SK-N-DZ (cell line): ENCODE measurements at places on chromosomes 3 and 15.
A peak's percentile ranks its signal among the peaks of the same experiment; 100 is the strongest.

GRCh38 chr3:29050155-29050554 is 230.7 kb upstream of the RBMS3 start:
- DNase-seq, result no peak

DNA sequence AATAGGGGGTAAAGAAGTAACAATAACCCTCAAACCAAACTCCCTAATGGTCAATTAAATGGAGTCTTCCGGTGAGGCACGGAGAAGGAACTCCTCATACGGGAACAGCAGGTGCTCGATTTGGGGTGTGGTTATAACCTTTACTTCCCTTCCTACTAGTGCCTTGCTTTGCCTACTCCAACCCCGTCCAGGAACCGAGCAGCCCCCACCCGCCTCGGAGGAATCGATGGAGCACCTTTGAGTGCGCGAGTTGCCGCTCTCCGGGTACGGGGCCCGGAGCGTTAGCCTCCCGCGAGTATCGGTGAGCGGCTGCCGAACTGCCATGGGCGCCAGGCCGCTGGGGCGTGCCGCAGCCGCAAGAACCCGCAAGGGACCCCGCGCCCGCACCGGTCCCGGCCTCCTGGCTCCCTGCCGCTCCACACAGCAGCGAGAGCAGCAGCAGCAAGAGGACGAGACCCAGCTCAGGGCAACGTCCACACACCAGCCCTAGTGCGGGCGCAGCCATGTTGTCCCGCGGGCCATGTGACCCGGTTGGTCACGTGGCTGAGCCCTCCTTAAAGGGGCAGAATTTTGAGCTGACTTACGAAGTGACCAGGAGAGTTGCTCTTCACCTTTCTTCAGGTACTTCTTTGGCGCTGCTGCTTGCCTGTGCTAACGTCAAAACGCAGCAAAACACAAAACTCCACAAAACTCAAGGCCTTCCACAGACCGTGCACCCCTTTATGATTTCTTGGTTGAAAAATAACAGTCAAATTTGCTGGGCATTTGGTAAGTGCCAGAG is at the start of gene SUMF1:
SUMF1 (minus strand) TSS at position 529 of the 781 bp plus-strand sequence; CDS start at position 505, 24 bp downstream.
- peak; percentile 88 for DNase-seq

DNA sequence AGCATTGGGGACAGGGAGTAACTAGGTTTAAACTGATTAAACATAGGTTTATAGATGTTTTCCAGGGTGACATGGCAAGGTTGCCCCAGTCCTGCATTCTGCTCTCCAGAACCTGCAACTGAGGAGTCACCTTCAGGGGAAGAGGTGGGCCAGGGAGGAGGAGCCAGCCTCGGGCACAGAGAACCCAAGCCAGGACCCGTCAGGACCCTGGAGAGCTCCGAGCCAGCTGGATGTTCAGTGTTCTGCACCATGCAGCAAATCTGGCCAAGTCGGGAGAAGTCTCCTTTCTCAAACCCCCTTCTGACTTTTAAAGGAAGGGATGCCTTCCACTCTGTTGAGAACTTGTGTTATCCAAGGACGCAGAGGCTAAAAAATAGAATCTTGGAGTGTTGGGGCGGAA is 62.1 kb upstream of the SLC6A11 start:
- DNase-seq, result no peak

DNA sequence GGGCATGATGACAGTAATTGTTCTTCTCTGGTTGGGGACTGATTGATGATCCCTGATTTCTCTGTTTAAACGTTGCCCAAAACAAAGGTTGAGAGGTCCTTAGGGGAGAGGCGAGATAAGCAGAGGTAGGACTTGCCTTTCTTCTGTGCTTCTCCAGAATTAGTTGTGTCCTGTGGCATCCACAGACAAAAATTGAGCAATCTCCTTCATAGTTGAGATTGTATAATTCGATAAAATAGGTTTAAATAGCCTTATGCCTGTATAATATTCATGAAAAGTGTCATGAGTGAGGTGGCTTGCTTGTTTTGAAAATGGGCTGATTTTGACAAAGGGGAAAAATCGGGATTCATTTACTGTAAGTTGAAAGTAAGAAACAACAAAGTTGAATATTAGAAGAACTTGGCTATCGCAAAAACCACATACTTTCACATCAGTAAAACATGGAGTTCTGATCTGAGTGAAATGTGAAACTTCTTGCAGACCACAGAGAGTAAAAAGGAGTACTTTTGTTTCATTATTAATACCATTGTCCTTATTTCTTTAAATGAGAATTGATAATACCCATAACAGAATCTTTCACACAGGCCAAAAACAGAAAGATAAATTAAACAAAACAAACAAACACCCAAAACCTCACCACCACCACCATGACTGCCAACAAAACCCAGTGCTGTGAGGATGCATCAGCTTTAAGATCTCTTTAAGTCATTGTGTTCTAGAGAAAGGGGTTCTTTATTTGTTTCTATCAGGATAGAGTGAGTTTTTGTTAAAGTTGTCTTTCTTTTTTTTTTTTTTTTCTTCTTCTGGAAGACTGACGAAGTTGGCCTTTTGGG is 155.7 kb downstream of the LPP start:
- no peak for DNase-seq

DNA sequence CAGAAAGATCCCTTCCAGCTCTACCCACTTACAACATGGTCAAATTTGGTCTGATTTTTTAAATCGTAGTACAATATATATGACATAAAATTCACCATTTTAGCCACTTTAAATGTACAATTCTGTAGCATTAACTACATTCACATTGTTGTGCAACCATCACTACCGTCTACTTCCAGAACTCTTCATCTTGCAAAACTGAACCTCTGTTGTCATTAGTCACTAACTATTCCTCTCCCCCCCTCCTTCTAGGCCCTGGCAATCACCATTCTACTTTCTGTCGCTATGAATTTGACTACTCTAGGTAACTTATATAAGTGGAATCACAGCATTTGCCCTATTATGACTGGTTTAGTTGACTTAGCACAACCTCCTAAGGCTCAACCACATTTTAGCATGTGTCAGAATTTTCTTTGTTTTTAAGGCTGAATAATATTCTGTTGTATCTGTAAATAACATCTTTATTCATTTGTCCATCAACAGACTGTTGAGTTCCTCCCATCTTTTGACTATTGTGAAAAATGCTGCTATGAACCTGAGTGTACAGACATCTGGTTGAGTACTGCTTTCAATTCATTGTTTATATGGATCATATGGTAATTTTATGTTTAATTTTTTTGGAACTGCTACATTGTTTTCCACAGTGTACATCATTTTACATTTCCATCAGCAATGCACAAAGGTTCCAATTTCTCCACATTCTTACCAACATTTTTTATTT is 35.5 kb upstream of the CCR2 start:
- DNase-seq, result no peak

GRCh38 chr15:60585743-60586708 is 107.1 kb upstream of the ICE2 start:
- peak; percentile 64 for DNase-seq

- DNase-seq, result no peak
Measured at GRCh38 chr3:155420881-155421486, 127.5 kb upstream of the STRIT1 start.

DNA sequence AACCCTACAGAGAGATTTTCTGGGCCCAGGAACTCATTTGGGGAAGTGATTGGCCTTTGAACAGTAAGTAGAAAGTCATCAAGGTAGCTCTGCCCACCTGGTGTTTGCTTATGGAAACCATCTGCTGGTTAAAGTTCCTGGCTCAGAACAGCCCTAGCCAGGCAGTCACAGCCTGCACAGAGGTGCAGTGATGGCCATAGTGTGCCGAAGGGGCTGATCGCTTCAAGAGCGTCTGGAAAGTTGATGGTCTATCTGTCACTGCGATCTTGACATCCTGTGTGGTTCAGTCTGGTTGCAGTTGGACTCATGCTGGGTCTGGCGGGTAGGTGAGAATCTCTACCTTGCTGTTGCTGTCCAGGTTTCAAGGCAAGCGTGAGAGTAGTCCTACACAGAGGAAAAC is 151.6 kb downstream of the SLCO3A1 start:
- peak; percentile 78 for DNase-seq

DNA sequence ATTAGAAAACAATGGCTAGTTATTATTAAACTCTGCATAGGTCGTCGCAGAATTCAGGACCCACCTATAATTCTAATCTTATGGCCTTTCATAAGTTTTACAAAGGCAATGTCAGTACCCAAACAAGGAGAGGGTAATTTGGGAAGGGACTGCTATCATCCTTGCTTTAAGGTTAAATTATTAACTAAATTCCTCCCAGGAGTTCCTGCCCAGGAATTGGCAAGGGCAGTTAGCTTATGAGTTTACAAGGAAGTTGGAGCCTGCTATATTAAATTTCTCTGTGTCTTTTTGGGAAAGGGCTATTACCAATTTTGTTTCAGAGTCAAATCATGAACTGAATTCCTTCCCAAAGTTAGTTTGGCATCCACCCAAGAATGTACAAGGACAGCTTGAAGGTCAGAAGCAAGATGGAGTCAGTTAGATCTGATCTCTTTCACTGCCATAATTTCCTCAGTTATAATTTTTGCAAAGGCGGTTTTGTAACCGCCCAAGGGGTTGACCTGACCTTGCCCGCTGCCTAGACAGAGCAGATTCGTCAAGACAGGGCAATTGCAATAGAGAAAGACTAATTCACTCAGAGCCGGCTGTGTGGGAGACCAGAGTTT is 45.3 kb upstream of the LHFPL4 start:
- DNase-seq, result no peak

DNA sequence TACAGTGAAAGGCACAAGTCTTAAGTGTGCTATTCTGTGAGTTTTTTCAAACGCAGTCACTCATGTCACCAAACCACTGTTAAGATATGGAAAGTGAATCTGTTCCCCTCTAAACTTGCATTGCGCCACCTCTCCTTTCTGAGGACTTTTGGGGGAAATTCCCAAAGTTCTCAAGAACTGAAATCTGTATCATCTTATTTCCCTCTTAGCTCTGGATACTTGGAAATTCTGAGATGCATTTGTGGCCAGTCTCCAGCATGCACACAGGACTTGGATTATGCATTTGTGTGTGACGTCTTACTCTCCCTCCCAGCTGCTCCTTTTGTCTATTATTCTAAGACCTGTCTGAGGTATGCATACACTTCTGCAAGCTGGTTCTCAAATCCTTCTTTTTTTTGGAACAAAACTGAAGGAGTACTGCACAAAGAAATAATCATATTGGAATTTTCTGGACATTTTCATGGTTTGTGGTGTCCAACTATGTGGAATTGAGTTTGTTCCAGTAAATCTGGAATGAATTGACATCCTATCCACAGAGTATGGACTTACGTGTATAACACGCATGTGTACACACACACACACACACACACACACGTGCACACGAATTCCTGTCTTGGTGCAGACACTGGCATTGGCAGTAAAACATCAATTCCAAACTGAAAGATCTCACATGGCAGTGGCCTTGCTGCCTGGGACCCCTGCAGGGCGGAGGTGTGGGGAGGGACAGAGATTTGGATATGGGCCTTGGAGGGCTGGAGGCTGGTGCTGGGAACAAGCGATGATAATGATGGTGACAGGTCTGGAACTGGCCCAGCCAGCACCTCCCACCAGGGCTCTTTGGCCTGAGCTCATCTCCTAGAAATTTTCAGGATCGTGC is 8.2 kb upstream of the LCTL start:
- no peak for DNase-seq

GRCh38 chr3:120622870-120623726 is 27.0 kb downstream of the NDUFB4 start:
- peak; percentile 31 for DNase-seq

DNA sequence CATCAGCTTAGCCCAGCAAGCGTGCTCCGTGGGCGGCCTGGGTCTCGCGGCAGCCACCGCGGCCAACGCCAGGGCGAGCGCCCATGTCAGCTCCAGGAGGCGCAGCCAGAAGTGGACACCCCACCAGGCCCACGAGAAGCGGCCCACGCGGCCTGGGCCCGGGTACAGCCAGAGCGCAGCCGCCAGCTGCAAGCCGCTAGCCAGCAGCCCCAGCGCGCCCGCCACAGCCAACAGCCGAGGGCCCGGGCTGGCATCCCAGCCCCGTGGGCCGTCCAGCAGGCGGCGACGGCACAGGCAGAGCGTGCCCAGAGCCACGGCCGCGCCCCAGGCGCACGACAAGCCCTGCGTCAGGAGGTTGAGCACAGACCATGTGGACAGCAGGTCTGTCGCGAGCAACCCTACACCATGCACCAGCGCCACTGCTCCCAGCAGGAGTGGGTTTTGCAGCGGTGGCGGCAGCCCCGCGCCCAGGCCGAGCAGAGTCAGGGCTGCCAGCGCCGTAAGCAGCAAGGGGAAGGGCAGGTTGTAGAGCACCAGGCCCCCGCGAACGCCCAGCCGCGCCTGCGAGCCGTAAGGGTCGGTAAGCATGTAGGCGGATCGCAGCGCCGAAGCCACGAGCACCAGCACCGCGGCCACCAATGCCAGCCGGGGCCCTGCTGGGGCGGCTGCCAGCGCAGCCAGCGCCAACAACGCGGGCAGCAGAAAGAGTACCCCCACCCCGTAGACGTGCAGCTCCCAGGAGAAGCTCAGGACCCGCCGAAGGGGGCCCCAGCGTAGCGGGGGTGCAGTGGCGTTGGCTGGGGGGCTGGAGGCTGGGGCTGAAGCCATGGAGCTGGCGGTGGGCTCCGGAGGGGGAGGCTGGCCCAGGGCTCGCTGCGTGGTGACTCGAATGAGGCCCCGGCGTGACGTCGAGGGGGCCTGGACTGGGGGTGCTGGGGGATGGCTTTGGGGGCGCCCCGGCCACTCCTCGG is 4.9 kb downstream of the PRRT3 start:
- no peak for DNase-seq

DNA sequence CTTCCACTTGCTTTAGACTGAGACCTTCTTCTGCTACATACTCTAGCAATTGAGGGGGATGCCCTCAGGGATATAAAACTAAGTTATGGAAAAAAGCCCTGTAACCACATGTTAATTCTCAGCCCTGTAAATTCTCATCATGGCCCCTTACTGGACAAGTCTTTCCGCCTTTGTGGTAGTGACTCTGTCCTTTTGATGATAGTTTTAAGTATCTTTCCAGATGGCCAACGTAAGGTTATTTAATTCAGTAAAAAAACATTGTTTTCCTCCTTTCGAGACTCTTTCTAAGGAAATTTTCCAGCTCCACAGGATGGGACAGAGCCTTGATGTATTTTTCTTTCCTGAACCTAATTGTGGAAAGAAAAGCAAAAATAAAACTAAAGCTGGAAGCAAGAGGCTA is 25.3 kb upstream of the TM4SF4 start:
- no peak for DNase-seq

DNA sequence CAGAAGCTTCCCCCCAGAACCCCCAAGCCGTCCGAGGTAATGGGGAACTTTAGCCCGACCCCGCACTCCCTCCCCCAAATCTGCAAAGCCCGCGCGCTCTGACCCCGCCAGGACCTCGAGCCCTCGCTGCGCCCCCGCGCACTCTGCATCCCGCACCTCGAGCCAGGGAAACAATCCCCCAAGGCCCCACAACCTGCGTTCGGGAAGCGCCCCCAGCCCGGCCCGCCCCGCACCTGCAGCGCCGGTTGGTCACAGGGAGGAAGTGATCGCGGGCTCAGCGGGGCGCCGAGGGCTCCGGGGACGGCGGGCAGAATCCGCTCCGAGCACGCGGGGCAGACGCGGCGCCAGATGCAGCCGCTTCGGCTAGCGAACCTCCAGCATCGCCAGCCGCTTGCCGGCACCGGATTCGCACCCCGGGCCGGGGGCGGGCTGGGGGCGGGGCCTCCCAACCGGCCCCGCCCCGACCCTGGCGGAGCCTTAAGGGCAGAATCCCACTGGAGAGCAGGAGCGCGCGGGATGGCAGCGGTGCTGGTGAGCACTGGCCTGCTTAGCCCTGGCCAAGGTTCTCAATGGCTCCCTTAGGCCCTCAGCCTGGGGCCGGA is at the start of gene CAMKV:
CAMKV (minus strand) TSS at position 382 of the 602 bp plus-strand sequence. CDS start 7,518 bp downstream, outside the sequence.
- DNase-seq, result peak; percentile 62
